ENCODE measurements at places on chromosomes 13 and 19.

GRCh38 chr13:46738055-46738454 is 58.9 kb downstream of the ESD start:
- no peak for DNase-seq

DNA sequence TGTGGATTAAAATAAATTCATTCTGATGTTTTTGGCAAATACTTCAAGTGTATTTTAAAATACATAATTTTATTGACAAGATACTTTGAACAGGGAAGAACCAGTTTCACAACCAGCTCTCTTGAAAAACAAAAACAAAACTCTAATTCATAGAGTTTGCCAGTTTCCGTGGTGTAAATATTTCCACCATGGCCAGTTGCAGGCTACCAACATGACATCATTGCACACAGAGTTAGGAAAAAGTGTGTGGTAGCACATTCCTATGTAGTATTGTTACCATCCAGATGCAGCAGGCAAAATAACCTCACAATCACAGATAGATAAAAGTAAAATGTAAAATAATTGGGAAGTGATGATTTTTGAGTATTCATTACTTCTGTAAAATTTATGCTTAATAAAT is 7.7 kb upstream of the RNF113B start:
- DNase-seq = no peak

GRCh38 chr19:11067356-11068113 is 21.7 kb upstream of the LDLR start:
- DNase-seq = no peak

DNA sequence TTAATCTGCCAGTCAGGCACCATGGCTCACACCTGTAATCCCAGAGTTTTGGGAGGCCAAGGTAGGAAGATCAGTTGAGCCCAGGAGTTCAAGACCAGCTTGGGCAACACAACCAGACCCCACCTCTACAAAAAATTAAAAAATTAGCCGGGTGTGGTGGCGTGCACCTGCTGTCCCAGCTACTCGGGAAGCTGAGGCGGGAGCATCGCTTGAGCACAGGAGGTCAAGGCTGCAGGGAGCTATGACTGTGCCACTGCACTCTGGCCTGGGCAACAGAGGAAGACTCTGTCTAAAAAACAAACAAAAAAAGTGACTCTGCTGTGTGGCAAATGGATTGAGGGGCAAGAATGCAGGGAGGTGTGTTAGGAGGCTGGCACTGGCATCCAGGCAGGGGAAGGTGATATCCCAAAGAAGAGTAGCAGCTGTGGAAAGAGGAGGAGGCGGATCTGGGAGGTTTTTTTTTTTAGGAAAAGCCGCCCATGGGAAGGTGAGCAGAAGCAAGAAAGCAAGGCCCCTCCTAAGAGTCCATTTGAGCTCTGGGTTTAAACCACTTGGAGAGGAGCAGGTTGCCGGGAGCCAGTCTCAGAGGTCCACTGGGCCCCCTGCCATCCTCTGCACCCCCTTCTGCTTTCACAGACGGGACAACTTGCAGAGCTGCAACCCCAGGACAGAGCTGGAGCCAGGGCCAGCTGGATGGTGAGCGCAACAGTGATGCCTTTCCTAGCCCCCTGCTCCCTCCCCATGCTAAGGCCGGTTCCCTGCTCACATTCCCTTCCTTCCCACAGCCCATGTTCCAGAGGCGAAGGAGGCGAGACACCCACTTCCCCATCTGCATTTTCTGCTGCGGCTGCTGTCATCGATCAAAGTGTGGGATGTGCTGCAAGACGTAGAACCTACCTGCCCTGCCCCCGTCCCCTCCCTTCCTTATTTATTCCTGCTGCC is 2.1 kb downstream of the HAMP start:
- DNase-seq = no peak

- no peak for DNase-seq
These were observed 14.6 kb downstream of the KCTD15 start for GRCh38 chr19:33811246-33811645.

GRCh38 chr19:29687897-29688728 is 22.9 kb downstream of the PLEKHF1 start:
- no peak for DNase-seq

DNA sequence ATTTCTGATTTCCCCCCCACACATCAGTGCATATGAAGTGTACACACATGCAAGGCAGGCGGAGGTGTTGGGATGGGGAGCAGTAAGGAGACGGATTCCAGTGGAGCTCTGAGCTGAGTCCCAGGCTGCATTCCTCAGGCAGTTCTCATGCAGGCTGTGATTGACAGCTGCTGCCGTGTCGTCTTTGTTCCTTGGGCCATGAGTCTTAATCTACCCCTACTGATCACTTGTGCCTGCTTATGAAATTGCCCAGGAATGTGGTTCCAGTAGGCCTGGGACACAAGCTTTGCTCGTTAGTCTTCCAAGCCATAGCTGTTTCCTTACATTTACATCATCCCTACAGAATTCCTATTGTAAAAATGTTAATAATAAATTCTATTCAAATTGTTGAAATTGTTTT is 1241.9 kb downstream of the UQCRFS1 start:
- no peak for DNase-seq

GRCh38 chr13:29438769-29439168 is 156.7 kb downstream of the SLC7A1 start:
- no peak for DNase-seq

DNA sequence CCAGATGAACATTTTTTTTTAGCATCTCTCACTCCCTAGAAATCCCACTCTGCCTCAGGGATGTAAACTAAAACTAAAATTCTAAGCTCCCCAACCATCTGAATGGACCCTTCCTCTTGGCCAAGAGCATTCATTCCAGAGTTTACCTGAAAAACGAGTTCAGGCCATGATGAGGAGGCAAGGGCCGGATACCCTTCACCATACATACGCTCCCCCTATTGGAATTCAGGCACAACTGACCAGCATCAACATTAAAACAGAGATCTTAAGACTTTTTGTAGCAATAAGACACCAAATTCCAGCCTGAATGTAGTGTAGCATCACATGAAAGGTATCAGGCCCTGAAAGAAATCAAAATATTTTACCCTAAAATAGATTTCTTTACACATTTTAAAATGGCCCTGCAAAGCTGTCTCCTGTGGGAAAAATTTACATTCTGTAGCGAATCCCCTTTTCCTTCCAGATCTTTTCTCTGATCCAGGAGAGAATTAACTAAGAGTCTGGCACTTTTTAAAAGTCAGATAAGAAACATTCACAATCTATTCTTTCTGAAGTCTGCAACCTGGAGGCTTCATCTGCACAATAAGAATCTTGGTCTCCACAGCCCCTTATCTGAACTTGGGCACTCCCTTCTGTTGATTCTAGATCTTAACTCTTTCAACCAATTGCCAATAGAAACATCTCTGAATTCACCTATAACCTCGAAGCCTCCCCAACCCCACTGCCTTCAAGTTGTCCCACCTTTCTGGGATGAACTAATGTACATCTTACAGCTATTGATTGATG is 888.5 kb downstream of the UQCRFS1 start:
- no peak for DNase-seq

- DNase-seq = no peak
These were observed 522.2 kb downstream of the FGF9 start for GRCh38 chr13:22193070-22193469.

- no peak for DNase-seq
These were observed 2.6 kb upstream of the HAUS5 start for GRCh38 chr19:35609851-35610353.

- DNase-seq = no peak
These were observed 99.0 kb downstream of the ARHGEF7 start for GRCh38 chr13:111213964-111214726.

GRCh38 chr13:79281339-79281747 is 124.7 kb downstream of the RBM26 start:
- no peak for DNase-seq

DNA sequence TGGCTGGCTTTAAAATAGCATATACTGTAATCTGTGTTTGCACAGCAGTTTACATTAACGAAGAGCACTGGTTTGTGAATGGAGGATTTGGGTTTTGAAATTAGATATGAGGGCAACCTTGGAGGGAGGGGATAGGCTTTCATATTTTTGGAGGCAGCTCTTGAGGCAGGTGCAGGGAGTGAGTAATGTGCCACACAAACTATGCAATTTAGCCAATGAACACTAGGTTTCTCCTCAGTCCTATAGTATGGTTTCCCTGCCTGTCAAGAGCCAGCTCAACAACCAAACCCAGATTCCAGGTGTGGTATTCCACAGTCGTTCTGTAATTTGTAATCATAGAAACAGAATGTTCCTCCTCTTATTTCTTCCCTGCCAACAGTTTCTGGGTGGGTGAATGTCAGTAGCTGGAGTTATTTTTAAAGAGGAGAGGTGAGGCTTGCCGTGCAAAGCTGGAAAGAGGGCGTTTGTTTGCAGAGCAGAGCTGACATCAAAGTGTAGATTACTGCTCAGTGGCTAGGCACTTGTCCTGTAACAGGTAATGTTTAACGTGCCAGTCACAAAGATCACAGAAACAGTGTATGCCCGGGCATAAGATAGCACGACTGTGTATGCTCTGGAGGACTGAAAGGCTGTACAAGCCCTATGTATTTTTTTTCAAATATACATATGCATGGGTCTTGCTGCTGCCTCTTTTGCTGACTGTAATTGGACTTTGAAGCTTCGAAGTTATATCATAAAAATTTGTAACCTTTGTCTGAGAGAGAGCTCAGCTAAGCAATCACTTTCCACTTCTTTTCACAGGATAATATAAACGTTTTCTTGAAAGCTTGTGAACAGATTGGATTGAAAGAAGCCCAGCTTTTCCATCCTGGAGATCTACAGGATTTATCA is 124.2 kb downstream of the LMO7 start:
- DNase-seq = no peak

DNA sequence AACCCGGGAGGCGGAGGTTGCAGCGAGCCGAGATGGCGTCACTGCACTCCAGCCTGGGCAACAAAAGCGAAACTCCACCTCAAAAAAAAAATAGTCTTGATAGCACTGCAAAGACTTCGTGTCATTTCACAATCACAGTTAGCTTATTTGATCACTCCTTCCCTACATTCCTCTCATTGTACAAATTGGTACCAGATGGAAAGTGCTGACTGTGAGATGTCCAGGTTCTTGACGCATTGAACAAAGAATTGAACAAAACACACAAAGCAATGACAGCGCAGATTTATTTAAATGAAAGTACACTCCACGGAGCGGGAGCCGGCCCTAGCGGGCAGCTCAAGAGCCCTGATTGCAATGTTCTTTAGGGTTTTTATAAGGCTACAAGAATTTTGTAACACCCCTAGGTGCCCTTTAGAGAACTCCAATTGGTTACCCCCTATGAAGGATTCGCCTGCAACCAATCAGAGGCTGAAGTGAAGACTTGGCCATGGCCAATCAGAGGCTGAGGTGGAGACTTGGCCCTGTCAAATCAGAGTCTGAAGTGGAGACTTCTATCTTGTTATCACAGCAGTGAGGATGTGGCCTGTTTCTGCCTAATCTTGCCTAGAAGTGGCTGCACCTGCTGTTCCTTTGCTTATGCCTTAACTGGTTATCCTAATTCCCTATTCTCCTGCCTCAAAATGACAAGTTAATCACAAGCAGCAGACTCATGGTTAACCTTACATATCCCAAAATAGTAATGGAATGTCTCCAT is 16.7 kb downstream of the ZNF556 start:
- DNase-seq = no peak

GRCh38 chr19:13850910-13851733 is 25.8 kb upstream of the NANOS3 start:
- peak; percentile 92 for DNase-seq

DNA sequence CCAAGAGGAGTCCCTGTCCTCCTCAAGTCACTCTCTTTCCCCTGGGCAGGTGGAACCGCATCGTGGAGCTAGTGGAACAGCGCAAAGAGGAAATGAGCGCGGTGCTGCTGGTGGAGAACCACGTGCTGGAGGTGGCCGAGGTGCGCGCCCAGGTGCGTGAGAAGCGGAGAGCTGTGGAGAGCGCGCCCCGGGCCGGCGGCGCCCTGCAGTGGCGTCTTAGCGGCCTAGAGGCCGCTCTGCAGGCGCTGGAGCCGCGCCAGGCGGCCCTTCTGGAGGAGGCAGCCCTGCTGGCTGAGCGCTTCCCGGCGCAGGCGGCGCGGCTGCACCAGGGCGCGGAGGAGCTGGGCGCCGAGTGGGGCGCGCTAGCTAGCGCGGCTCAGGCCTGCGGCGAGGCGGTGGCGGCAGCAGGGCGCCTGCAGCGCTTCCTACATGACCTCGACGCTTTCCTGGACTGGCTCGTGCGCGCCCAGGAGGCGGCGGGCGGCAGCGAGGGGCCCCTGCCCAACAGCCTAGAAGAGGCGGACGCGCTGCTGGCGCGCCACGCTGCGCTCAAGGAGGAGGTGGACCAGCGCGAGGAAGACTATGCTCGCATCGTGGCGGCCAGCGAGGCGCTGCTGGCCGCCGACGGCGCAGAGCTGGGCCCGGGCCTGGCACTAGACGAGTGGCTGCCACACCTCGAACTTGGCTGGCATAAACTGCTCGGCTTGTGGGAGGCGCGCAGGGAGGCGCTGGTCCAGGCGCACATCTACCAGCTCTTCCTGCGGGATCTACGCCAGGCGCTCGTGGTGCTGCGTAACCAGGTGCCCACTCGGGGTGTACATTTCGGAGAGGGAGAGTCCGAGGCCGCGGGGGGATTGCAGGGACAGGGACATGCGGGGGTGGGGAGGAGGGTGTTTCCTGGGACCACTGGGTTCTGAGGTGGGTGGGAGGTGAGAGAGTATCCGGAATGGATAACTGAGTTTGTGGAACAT is 52.8 kb downstream of the SPTBN4 start:
- no peak for DNase-seq

- no peak for DNase-seq
These were observed 52.1 kb downstream of the FLT1 start for GRCh38 chr13:28442839-28443238.

DNA sequence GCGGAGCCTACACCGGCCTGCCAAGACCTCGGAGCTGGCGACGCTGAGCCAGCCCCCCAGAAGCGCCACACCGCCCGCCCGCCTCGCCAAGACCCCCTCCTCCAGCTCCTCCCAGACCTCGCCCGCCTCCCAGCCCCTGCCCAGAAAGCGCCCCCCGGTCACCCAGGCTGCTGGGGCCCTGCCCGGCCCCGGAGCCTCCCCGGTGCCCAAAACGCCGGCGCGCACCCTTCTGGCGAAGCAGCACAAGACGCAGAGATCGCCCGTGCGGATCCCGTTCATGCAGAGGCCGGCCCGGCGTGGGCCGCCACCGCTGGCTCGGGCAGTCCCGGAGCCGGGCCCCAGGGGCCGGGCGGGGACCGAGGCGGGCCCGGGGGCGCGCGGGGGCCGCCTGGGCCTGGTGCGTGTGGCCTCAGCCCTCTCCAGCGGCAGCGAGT is 10.2 kb downstream of the C19orf25 start:
- DNase-seq = no peak

Measured in left hindlimb (tissue), 1 donor.